ENCODE measurements at places on chromosomes 3 and 15.

GRCh38 chr15:74173380-74174218, at the start of gene ISLR:
TSS of gene ISLR (plus strand) at chr15:74173710. CDS start at chr15:74174859, 1,149 bp downstream.
- DNase-seq = no peak

DNA sequence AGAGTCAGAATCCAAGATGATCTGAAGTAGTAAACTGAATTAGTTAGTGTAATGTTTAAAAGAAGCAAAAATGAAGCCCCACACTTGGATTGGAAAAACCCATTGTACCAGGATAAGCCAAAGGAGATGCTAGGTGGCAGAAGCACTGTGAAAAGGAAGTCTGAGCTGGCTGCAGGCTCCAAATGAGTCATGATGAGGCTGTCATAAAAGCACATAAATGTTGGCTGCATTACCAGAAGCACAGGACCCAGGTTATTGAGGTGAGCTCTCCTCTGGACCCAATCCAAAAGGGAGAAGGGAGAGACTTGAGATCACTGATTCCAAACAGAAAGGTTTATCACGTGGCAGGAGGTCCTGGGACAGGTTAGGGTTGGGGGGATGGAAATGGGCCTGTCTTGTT, 3.2 kb upstream of the ACAN start:
- no peak for DNase-seq

GRCh38 chr3:115074502-115074901, 72.6 kb downstream of the ZBTB20 start:
- DNase-seq = no peak

- DNase-seq = no peak
These were observed 694.5 kb upstream of the BCHE start for GRCh38 chr3:166531730-166532129.

DNA sequence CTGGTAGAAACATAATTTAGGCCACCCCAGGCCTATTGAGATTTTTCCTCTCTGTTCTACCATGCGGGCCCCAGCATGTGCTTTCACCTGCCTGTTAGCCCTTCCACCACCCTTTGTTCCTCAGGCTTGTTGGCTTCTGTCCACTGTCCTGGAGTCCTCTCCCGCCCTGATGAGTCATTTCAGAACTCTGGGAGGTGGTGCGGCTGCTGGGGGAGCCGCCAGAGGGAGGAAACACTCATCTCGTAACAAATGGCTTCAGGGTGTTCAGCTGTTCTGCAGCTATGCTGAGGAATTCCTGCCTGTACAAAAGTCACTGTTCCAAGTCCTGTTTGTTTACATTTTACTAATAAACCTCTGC, 36.3 kb downstream of the LRTM1 start:
- no peak for DNase-seq

DNA sequence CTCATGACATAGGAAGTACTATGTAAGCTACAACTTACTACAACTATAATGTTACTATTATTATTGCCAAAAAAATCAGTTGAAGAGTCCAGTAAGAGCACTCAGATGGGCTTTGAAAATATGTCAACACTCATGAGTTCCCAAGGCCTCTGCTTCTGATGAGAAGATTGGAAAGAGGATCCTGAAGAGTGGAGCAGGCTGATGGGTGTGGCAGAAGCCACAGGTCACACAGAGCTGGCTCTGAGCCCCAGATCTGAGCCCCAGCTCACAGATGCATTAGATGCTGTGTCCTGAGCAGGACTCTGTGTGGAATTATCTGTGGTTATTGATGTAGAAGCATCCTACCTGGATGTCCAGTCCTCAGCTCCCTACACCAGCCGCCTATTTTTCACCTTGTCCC, 65.6 kb downstream of the SPSB4 start:
- no peak for DNase-seq

- DNase-seq = no peak
These were observed 98.1 kb downstream of the CORO2B start for GRCh38 chr15:68676926-68677325.

GRCh38 chr3:30481241-30481640, 125.2 kb upstream of the TGFBR2 start:
- DNase-seq = no peak

DNA sequence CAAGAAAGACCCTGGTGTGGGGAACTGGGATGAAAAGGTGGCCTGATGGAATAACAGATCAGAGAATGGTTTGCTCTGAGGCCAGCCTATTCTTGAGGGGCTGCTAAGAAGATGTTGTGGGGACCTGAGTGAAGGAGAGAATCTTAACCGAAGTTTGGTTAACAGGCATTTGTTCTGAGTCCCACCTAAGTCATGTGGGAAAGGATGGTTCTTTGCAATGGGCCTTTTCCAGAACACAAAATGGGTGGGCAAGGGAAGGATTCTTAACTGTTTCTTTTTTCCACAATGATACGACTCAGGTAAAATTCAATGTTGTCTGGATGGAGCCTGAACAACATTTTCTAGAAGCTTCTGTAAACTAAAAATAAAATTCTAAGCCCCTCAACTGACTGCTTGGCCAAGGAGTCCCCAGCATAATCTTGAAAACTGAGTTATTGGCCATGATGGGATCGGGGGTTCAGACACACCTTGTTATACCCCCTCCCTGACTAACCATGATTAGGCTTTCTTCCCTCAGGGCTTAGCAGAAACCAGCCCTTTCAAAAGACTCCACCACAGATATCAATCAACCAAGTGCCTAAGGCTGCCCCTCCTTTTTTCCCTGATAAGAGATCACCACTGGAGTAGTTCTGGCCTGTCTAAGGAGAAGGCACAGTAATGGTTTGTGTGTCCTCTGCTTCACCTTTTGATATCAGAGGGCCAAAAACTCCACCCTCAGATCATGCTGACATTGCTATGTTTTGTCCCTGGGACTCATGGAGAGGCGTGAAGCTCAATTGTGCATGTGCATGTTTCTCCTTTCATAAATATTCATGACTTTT, 30.1 kb downstream of the SCN11A start:
- no peak for DNase-seq

- DNase-seq = no peak
These were observed 4.5 kb downstream of the EIF4A2 start for GRCh38 chr3:186787642-186788481.

- DNase-seq = no peak
These were observed at the start of gene CLEC3B for GRCh38 chr3:45026038-45026437. TSS of gene CLEC3B (plus strand) at chr3:45026303. CDS start at chr3:45026363, 60 bp downstream.
